ENCODE measurements at places on chromosomes 13 and 19. TPM values are rescaled to one million over a fixed set of nuclear protein-coding genes. Genes with fewer than 3 reads are reported as not detected.

JUNB gene
- 287 TPM for total RNA-seq

VAV1 gene
- total RNA-seq, result 75.6 TPM

LGI4 gene
- total RNA-seq, result 0.14 TPM

IGFL3 gene
- total RNA-seq, result not detected

DNA sequence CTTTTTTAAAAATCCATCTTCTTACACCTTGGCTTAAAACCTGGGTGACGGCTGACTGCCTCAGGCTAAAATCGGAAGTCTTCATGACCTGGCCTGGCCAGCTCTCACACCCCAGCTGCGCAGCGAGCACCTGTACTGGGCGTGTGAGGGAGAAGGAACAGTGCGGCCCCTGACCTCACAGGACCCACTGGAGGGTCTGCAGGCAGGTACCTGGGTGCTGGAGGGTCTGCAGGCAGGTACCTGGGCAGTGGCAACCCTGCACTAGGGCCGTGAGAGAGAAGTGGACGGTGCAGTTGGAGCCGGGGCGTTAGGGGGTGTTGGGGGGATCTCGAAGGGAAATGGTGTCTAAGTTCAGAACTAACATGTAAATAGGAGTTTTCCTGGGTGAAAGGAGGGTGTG is 144.3 kb downstream of the STK24 start:
- no peak for DNase-seq

GRCh38 chr13:114145722-114146121 is 13.3 kb upstream of the RASA3 start:
- DNase-seq, result peak; percentile 0

DNA sequence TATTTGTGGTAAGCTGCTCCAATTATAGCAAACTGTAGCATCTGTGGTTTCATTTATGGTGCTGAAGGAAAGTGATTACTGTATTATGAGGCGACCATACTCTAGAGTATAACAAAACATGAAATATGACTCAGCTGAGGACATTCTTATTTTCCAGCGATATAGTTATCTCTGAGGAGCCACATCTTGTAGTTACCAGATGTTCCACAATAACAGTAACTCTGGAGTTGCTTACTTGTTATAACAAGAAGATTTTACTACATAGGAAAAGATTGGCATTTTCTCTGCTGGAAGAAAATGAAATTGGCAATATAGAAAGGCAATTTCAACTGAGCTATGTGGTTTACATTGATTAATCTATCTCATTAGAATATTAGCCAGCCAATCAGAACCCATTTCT is 1634.2 kb downstream of the PCDH9 start:
- DNase-seq, result no peak

DNA sequence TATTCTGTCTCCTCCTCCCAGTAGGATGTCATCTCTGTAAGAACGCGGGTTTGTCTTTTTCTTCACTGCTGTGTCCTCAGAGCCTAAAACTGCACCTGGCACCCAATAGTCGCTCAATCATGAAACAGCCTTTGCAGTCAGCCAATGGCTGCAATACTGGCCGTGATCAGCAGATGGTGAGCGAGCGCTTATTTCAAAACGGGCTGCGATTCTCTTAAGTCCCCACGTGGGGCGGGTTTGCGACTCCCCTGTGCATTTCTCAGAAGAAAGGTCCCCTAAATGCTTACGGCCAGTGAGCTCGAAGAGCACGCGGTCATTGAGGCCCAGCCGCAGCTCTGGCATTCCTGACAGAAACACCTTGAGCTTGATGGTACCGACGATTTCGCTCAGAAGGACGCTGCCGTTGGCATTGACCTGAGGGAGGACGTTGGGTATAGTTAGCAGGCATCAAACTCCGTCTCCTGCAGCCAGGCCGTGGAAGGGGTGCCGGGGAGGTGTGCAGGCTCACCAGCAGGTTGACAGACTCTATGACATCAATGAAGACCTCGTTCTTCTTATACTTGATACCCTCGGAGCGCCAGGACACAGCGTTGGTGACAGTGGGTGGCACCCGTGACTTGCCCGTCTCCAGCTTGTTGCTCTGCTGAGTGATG is 6.0 kb downstream of the AP1M2 start:
- peak; percentile 90 for DNase-seq

- DNase-seq, result no peak
Measured at GRCh38 chr19:48401287-48401686, 7.8 kb downstream of the GRIN2D start.

- DNase-seq, result no peak
Measured at GRCh38 chr13:78241278-78241919, 322.8 kb upstream of the EDNRB start.

DNA sequence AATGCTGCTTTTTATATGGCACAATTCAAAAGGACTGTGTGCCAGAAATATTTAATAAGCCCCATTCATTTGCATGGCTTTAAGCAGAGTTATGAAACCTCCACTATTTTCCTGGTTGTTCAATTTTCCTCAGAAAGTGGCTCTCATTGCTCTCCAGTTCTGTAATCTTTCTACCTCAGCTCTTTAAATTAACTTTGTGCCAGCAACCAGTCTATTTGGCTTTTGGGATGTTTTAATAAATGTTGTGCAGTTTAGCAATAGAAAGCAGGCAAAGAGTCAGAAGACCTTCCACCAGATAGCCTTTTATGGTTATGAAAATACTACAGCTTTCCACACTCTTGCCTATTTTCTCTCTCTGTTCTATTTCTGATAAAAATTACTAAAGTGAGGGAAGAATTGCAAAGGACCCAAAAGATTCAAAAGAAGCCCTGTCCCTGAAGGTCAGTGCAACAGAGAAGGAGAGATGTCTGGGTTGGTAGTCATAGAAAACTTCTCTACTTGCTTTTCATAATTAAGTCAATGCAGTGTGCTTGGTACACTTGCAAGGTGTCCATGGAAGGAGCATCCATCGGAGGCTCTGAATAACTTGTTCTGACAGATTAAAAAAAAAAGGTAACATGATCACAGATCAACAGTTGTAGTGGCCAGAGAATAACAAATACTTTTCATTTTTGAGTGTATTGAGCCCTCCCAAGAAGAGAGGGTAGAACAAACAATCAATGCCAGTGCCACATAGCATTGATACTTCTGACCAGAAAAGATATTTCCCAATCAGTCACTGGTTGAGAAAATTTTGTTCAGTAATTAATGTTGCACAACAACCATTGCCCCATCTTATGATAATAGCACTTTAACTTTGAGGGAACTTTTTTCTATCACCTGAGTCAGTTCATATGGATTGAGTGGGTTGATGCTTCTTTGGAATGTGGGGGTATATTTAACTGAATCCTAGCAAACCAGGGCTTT is 48.4 kb upstream of the SPRY2 start:
- no peak for DNase-seq

- no peak for DNase-seq
Measured at GRCh38 chr13:35342440-35342839, 134.0 kb downstream of the MAB21L1 start.

DNA sequence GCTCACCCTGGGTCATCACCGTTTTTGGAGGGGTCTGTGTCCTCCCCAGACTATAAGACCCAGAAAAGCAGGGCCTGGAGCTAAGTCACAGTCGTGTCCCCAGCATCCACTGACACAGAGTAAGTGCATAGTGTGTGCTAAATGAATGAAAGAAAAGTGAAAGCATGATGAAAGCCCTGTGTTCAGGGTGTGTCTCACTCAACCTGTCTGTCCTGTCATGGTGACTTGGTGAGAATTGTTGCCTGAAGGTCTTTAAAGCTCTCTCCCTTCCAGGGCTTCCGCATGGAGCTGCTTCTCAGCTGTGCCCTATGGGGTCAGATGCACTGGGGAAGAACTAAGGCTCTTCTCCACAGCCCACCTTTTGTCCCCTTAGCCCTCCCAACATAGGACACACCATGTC is 20.5 kb upstream of the IGFL1 start:
- no peak for DNase-seq

DNA sequence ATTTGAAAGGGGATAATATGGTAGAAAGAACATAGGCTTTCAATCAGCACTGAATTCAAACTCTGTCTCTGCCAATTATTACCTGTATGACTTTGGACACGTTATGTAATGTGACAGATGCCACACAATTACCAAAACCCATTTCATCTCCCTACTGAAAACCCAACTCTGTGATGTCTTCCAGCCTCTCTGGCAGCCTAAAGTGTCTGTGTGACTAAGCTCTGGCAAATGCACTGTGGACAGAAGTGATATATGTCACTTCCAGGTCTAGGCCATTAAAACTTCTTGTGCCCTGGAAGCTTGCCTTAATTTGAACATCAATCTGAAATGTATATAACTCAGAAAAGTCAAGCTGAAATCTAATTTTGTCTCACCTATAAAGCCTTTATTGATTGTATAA is 552.0 kb downstream of the RFC3 start:
- DNase-seq, result no peak

- DNase-seq, result peak; percentile 42
Measured at GRCh38 chr19:5403968-5404640, 51.1 kb upstream of the ZNRF4 start.

All from activated T-cell treated with anti-CD3 and anti-CD28 coated beads, Interleukin-2, amount 50 U/mL, for 4 hours (primary cell).